Neural crest cell (in vitro differentiated cells): ENCODE measurements at places on chromosomes 6 and 20. TPM values are rescaled to one million over a fixed set of nuclear protein-coding genes. Genes with fewer than 3 reads are reported as not detected.

SYCP2 gene
- 1.9 and 2.3 TPM in 2 replicates for total RNA-seq

ZC3H12D gene
- 0.14 and 0.16 TPM in 2 replicates for total RNA-seq

- DNase-seq: no peak
These were observed 406.3 kb downstream of the PREX1 start for GRCh38 chr20:48421547-48421946.

- DNase-seq: no peak
These were observed 35.2 kb downstream of the BMP6 start for GRCh38 chr6:7761051-7761450.

- DNase-seq: no peak
These were observed 29.6 kb downstream of the RBL1 start for GRCh38 chr20:37066168-37066567.

- DNase-seq: no peak
These were observed 54.1 kb downstream of the MYH7B start for GRCh38 chr20:35009665-35010328.
